ENCODE measurements at places on chromosomes 2 and 18. TPM values are rescaled to one million over a fixed set of nuclear protein-coding genes. Genes with fewer than 3 reads are reported as not detected.

Gene ARL4C
- 1.4 TPM for total RNA-seq

Gene APLF
- 1.4 TPM for total RNA-seq

Gene ALK
- total RNA-seq: under 0.01 TPM

Gene REG3G
- not detected for total RNA-seq

Gene C2orf66
- total RNA-seq: not detected

Gene PNO1
- 5.5 TPM for total RNA-seq

Gene MTIF2
- total RNA-seq: 15.4 TPM

Gene PARD3B
- 10.3 TPM for total RNA-seq

Gene SERPINB4
- total RNA-seq: not detected

Gene MDH1B
- 0.09 TPM for total RNA-seq

Gene DTNA
- total RNA-seq: 1.6 TPM

Gene NEU2
- not detected for total RNA-seq

Gene CHAC2
- 2.6 TPM for total RNA-seq

Gene STPG4
- 0.25 TPM for total RNA-seq

Gene ARHGAP15
- 17.9 TPM for total RNA-seq

Gene DSG1
- total RNA-seq: 0.61 TPM

Gene WDR75
- total RNA-seq: 24.5 TPM

Gene FAM168B
- 62.3 TPM for total RNA-seq

Gene MC5R
- not detected for total RNA-seq

Gene CFAP210
- 0.33 TPM for total RNA-seq

Gene COLEC12
- 1.6 TPM for total RNA-seq

Gene IGFBP5
- 43.4 TPM for total RNA-seq

Gene RAD51AP2
- total RNA-seq: 0.14 TPM

Gene SERPINB13
- not detected for total RNA-seq

Gene SERPINB10
- 4.6 TPM for total RNA-seq

Gene EML6
- total RNA-seq: 1.7 TPM

Gene EMX1
- total RNA-seq: 0.08 TPM

Gene MTCL1
- total RNA-seq: 5.4 TPM

Gene YWHAQ
- 78.6 TPM for total RNA-seq

Gene SS18
- 74.7 TPM for total RNA-seq

Gene CPLX4
- not detected for total RNA-seq

Gene MEP1B
- total RNA-seq: not detected

Gene TBR1
- total RNA-seq: not detected

Gene IL1B
- 1.0 TPM for total RNA-seq

Gene FIGN
- total RNA-seq: 5.4 TPM

Gene CHRNG
- not detected for total RNA-seq

Gene SP100
- 37.1 TPM for total RNA-seq

Gene CCNT2
- 33.0 TPM for total RNA-seq

Gene GKN1
- not detected for total RNA-seq

Gene MAP2
- 4.2 TPM for total RNA-seq

Gene SLC9A2
- total RNA-seq: under 0.01 TPM

Gene NYAP2
- not detected for total RNA-seq

Gene GRB14
- 51.0 TPM for total RNA-seq

Gene DSG3
- not detected for total RNA-seq

Gene TEX44
- total RNA-seq: not detected

Gene MTERF4
- total RNA-seq: 36.7 TPM

Gene AGXT
- 254 TPM for total RNA-seq

Gene SCG2
- not detected for total RNA-seq

Gene SERPINB7
- not detected for total RNA-seq

Gene ANKRD44
- total RNA-seq: 7.2 TPM

Gene DCC
- total RNA-seq: under 0.01 TPM

Gene POTEC
- total RNA-seq: not detected

Measured in liver (tissue), 10 donors.